Stimulated activated CD8-positive, alpha-beta memory T cell treated with anti-CD3 and anti-CD28 coated beads, Interleukin-7, amount 100 ng/mL, for 24 hours (primary cell): ENCODE measurements at places on chromosomes 2 and 18.
A peak's percentile ranks its signal among the peaks of the same experiment; 100 is the strongest.

DNA sequence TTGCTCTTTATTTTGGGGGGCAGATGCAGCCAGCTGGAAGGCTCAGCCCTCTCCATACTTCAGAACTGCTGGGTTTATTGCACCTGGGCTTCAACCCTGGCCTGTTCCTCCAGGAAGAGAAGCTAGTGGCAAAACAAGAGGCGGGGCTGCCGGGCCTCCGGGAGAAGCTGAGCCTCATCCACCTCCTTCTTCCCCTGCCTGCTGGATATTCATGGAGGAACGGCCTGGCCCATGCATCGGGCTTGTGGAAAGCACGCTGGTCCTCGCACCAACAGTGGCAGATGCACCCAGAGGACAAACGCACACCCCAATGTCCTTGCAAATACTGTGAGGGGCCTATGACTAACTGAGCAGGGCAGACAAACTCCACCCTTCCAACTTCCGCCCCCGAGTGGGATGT lies 30.6 kb downstream of the FAM178B start:
- DNase-seq = no peak

- peak; percentile 21 for DNase-seq
Measured at GRCh38 chr2:38722271-38723061, 28.7 kb downstream of the SRSF7 start.

- DNase-seq = no peak
Measured at GRCh38 chr2:150459281-150459680, 28.2 kb downstream of the RND3 start.

GRCh38 chr2:241033994-241034393 lies 35.6 kb downstream of the SNED1 start:
- DNase-seq = no peak

DNA sequence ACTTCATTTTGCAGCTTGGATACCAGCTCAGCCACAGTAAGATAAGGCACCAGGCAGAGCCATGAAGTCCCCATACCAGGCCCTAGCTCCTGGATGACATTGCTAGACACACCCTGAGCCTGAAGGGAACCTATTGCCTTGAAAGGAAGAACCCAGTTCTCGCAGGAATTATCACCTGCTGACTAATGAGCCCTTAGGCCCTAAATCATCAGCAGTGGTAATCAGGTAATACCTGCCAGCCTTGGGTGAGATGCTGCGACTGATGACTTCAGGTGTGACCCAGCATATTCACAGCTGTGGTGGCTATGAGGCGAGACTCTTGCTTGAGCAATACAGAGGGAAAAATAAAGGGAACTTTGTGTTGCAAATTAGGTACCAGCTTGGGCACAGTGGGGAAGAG lies 24.9 kb downstream of the CLK1 start:
- no peak for DNase-seq

DNA sequence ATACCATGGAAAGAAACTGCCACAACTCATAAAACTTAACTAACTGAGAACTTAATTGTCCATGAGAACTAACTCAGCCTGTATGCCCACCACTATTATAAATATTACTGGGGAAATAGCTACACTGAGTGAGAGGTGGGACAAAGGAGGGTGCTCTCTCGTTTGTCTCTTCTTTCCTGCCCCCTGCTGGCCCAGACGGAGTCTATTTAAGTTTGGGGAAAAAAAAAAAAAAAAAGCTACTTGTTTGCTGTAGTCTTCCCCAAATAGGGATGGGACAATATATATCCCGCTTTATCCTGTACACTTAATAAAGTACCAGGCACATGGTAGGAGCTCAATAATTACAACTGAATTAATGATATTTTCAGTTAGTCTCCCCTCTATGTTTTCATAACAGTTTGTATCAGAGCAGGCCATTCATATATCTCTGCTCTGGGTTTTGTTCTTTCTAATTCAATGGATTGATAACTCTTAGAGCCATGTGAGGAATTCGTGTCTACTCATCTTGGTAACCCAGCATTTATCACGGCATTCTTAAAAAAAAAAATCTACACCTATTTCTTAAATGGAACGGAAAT lies 647.6 kb upstream of the PKDCC start:
- no peak for DNase-seq

- DNase-seq = no peak
Measured at GRCh38 chr2:45802499-45803138, 151.1 kb downstream of the PRKCE start.

DNA sequence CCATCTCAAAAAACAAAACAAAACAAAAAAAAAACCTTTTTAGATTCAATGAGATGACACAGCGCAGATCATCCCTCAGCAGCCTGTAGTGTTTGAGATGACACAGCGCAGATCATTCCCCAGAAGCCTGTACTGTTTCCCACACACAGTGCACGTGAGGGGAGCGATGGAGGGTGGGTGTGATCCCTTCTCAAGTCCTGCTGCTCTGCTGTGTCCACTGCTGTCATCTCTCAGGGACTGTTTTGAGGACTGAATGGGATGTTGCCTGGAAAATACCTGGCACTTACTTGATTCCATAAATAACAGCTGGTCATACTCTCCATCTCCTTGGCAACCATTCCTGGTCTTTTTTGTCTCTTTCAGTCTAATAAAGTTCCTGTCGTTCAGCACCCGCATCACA lies 25.7 kb downstream of the TGOLN2 start:
- DNase-seq = no peak

- no peak for DNase-seq
Measured at GRCh38 chr18:56034949-56035348, 447.0 kb upstream of the TCF4 start.

DNA sequence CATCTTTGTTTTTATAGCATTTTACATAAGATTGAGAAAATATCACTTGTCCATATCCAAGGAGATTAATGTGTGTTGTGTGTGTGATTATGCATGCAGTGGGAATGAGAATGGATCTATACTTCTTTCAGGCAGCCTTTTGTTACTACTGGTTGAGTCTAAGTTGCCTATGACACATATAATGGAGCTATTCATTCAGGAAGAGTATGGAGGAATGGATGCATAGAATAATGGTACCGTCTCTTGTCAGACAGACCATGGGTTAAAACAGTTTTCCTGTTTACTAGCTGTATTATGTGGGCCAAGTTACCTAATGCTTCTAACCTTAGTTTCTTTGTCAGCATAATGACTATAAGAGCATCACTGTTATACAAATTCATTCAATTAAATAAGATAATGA lies 155.4 kb upstream of the KYNU start:
- DNase-seq = no peak

DNA sequence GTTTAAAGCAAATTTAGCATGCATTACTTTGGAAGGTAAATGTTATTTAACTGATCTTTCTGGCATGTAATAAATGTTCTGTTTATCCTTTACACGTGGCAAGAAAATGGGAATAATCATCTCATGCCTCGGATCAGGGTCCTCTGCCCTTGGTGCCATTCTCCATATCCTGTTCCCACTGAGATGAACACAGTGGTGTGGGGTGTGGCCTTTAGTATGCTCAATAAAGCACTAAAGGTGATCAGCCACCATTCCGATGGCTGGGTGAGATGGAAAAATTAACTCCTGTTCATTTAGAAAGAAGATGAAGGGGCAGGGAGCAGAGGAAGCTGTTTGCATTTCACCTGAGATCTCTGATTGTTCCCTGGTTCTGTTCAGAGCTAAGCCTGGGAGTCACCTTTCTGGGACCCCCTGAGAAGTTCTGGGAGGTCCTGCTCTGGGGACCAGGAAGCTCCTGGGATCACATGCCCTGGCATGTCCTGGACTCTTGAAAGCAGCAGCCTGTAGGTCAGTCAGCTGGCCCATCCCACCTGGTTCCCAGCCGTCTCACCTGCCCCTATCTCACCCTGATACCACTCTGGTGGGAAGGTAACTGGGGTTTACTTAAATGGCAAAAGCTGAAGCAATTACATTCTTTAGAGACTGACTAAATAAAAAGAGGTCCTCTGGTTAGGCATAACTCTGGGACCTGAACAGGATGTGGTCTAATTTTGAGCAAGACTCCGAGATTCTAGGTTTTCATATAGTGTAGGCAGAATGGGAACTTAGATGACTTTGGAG lies 288.9 kb upstream of the EPAS1 start:
- DNase-seq = no peak

DNA sequence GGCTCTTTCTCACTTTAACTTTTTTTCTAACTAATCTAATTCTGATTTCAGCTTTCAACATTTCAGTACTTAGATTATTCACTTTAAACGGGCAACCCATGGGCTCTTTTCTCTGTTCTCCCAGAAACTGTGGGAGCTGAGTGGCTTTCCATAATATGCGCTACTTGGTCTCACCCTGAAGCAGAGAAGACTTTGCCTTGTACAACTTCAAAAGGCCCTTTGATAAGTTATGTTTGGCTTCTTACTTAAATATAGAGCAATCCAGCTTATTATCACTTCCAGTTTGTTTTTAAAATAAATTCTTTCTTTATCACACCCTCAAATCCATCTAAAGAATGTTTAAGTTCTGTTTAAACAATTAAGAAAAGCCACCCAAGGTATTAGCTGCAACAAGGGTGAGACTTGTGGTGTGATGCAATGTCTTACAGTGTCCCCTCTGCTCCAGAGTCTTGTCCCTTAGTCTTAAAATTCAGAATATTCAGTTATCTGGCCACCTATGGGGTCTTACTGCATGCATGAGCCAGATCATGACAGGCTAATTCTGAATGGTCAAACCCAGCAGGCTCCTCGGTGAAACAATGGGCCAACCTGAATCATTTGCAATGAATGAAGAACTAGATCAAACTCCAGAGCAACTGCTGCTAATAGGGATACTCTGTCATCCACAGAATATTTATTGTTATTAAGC lies 38.8 kb downstream of the GCG start:
- no peak for DNase-seq

DNA sequence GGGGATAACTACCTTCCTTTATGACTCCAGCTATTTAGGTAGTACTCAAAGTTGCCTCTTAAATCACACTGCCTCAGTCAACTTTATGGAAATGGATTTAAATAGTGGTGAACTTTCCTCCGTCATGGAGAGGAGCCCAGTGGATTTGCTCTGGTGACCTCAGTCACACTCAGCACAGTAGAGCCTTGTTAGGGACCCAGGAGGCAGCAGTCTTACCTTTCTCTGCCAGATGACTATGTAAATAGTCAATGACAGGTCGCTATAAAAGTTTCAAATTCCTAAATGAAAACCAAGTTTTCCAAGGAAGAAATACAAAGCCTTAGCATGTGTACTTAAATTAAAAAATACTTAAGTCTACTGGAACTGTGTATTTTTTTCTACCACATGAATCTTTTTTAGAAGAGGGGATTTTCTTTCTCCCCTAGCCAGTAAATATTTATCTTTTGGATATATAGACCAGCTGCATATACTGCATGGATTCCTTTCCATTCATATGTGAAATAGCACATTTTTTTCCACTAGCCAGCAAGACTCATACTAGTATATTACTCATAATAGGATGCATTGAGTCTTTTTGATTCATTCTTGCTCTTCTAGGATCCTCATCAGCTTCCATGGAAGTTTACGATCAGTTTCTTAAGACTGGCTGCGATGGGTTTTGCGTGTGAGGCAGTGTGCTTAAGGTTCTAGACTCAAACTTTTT lies 147.1 kb downstream of the FMNL2 start:
- no peak for DNase-seq

DNA sequence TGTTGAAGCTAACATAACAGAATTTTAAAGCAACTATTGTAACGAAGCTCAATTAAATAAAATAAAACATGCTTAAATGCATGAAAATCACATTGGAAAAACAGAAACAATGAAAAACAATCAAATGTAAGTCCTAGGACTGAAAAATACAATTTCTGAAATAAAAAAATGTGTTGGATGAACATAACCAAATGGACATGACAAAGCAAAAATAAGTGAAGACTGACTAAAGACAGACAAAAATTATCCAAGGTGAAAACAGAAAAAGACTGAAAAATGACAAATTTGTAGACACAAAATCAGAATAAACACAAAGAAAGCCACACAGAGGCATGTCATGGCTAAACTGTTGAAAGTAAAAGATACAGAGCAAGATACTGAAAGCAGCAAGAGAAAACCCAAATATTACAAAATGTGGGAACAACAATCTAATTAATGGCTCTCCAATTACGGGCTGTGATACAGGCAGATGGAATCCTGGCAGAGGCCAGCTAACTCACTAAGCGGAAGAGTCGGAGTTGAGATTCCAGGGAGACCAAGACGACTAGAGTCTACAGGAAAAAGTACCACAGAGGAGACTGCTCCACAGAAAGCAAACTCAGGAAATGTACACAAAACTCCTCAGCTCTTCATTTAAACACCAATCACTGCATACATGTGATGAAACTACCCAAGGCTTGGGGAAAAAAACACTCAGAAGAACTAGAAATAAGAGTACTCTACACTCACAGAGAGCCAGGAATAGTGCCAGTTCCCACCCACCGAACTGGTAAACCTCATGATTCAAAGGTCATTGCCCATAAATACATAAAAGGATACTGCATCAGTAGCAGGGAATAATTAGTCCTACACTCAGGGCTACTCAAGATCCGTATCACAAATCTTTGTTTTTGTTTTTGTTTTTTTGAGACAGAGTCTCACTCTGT lies 83.6 kb downstream of the ATAD2B start:
- no peak for DNase-seq

DNA sequence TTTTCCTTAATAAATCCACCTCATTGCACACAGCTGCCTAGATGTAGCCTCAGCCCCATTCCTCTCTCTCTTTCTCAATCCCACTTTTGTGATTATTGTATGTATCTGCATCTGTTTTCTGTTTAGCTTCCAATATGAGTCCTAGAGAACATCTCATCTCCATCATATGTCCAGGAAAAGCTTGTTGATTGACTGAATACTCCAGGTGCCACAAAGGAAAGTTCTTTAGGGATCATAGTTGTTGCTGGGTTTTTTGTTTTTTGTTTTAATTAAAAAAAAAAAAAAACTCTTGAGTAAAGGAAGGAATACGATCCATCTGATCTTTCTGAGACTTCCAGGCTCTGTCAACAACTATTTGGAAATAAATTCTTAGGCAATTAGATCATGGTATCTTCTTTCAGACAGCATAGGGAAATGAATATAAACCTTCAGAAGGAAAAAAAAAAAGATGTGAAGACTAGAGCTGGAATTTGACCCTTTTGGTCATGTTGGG lies 42.5 kb downstream of the KIAA2012 start:
- no peak for DNase-seq

DNA sequence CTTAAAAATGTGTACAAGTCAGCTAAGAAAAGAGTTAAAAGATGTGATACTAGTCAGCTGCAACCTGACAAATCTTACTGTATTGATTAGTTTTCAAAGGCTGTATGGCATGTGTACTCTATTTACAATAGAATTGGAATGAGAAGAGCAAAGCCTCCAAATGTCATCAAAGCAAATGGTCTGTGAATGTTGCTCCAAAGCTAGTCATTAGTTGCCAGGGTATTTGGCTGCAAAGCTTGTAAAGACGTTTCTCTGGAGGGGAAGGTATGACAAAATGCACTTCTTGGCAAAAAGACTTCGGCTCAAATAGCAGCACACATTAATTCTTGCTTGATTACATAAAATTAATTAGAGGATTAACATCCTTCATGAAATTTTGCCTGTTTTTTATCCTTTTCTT lies 59.3 kb downstream of the ETAA1 start:
- no peak for DNase-seq

GRCh38 chr18:49416511-49416910 lies 43.9 kb downstream of the DYM start:
- DNase-seq = no peak

GRCh38 chr2:157182834-157183396 lies 74.6 kb upstream of the GALNT5 start:
- no peak for DNase-seq
